ENCODE measurements at places on chromosomes 1 and 21.
A peak's percentile ranks its signal among the peaks of the same experiment; 100 is the strongest.

GRCh38 chr1:223417444-223417843, 24.2 kb downstream of the CCDC185 start:
- no peak for DNase-seq

- DNase-seq: no peak
These were observed 36.8 kb downstream of the CITED4 start for GRCh38 chr1:40825435-40825788.

DNA sequence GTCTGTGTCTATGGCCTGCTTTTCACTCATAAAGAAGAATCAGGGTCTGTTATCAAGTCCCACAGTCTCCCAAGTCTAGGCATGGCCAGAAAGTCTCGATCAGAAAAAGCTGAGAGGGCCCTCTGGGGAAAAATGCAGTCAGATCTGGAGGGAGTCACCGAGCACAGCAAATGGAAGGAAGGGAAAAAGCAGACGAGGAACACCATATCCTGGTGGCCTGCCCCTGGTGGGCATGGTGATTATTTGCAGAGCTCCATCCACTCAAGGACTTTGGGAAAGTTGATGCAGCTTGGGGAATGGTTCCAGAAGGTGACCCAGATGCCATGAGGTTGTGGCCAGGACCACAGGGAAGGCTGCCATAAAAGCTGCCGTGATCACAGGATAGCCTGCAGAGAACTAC, 189.1 kb downstream of the CLIC6 start:
- no peak for DNase-seq

- peak; percentile 25 for DNase-seq
These were observed 32.1 kb upstream of the EPHX4 start for GRCh38 chr1:91997607-91998195.

DNA sequence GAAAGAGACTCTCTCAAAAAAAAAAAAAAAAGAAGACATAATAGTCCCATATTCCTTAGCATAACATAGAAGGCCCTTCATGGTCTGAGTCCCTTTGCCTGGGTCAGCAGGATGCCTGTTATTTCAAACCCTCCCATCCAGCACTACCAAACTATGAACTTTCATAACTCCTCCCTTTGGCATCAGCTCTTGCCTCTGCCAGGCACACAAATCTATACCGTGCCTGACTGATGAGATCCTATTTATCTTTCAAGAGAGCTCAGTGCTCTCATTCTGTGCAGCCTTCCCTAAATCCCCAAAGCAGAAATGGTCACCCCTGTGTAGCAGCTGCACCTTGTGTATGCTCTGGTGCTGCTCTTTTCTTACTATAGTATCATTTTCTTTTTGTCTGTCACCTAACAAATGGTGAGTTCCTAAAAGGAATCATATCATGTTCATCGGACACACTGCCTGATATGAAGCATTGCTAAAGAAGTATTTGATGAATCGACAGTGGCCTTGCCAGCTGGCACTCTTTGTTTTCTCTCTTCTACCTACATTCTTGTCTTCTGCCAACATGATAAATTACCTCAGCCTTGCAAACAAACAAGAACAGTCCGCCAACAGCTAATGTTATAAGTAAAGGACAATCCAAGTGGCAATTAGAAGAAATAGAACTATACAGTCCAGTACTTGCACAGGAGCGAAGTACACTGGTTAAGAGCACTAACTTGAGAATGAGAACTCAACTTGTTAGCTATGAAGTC, 29.9 kb downstream of the FMO4 start:
- DNase-seq: no peak

- no peak for DNase-seq
These were observed 11.2 kb upstream of the SRARP start for GRCh38 chr1:15992582-15993500.

DNA sequence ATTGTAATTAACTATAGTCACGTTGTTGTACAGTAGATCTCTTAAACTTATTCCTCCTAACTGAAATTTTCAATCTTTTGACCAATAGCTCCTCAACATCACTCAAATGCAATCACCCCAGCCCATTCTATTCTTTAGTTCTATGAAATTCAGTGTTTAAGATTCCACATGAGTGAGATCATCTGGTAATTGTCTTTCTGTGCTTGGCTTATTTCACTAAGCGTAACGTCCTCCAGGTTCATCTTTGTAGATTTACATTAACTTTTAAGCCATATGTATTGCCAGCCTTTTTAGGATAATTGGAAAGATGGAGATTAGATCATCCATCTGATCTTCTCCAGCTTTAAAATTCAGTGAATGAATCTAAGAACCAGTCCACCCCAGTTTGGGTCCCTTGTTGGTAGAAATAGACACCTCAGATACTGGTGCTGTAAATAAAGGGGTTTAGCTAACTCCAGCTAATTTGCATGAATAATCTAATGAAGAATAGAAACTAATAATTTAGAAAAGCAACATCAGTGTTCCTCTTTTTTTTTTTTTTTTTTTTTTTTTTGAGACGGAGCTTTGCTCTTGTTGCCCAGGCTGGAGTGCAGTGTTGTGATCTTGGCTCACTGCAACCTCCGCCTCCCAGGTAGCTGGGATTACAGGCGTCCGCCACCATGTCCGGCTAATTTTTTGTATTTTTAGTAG, 7.0 kb downstream of the S100A10 start:
- DNase-seq: no peak

- no peak for DNase-seq
These were observed 33.8 kb upstream of the ID3 start for GRCh38 chr1:23593042-23593521.

DNA sequence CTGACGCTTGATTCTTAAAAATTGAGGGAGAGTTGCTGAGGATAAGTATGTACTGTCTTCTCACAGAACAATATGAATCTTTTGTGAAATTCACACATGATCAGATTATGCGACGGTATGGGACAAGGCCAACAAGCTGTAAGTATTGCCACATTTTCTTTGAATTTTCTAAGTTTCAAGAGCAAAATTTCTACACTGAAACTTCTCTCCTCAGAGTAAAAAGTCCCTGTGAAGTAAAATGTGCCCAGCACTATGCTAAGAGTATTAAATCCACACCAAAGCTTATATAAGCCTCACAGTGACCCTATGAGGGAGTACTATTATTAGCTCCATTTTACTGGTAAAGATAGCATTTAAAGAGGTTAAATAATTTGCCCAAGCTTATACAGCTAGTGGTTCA, 12.2 kb downstream of the AKIRIN1 start:
- DNase-seq: no peak

DNA sequence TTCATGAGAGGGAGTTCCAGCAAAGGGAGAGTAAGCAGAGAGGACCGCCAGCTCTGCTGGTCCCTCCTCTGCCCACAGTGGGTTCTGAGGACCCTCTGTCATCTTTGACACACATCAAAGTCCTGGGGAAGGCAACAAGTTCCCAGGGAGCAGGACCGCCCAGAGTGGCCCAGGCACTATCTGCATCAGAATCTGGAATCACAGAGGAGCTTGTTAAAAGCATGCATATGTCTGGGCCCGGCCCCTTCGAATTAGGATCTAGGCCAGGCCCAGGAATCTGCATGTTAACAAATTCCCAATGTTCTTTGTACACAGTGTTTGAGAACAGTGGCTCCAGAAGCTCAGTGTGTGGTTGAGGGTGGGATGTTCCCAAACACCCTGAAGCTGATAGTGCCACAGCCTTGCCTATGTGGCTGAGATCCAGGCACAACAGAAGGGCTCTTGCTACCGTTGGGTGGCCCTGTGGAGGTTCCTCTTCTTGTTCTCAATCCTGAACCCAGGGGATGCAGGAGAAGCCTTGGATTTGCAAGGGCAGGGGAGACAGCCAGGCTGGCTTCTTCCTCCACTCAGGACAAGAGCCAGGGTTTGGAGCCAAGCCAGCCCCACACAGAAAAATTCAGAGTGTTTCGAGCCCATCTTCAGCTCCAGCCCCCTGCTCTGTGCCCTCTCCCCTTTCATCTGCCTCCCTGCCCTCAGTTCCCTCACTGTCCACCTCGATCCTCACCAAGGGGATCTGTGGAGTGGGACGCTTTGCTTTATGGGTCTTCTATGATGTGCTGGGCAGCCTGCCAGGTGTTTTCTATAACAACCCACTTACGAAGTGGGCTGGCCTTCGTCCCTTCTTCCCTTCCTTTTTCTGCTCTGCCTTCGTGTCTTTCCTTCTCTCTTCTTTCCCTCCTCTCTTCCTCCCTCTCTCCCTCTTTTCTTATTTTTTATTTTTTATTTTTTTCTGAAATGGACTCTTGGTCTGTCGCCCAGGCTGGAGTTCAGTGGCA, 129.0 kb upstream of the TMPRSS2 start:
- no peak for DNase-seq

- no peak for DNase-seq
These were observed 72.7 kb downstream of the RPE65 start for GRCh38 chr1:68377098-68377497.

- DNase-seq: no peak
These were observed 15.4 kb upstream of the WASF2 start for GRCh38 chr1:27505420-27505680.

GRCh38 chr1:188988589-188988988, 1489.1 kb downstream of the BRINP3 start:
- DNase-seq: no peak

- no peak for DNase-seq
These were observed 97.8 kb upstream of the ADGRL2 start for GRCh38 chr1:81702903-81703302.

- no peak for DNase-seq
These were observed 161.8 kb downstream of the AMY1C start for GRCh38 chr1:103911450-103911849.

GRCh38 chr1:174640783-174641182, 193.0 kb downstream of the GPR52 start:
- DNase-seq: no peak
